Fibroblast of lung (primary cell): ENCODE measurements at places on chromosomes 4 and X. TPM values are rescaled to one million over a fixed set of nuclear protein-coding genes. Genes with fewer than 3 reads are reported as not detected.

The ZNF732 gene
- total RNA-seq, result 0.26 and 0.33 TPM in 2 replicates

The MAOB gene
- total RNA-seq, result 2.1 and 4.6 TPM in 2 replicates

The PAGE5 gene
- total RNA-seq, result 0.66 TPM in 1 of 2 replicates, not detected in the other

The TRIM2 gene
- 70.4 and 90.8 TPM in 2 replicates for total RNA-seq
